ENCODE measurements at places on chromosomes 6 and 20. TPM values are rescaled to one million over a fixed set of nuclear protein-coding genes. Genes with fewer than 3 reads are reported as not detected.

FRK gene
- total RNA-seq: 0.31 TPM

PGC gene
- not detected for total RNA-seq

RAET1E gene
- total RNA-seq: not detected

WFDC10B gene
- not detected for total RNA-seq

ACTL10 gene
- total RNA-seq: 1.1 TPM

AVP gene
- total RNA-seq: not detected

ECT2L gene
- 0.31 TPM for total RNA-seq

ZNF318 gene
- total RNA-seq: 12.9 TPM

CCN2 gene
- 6.9 TPM for total RNA-seq

MUC21 gene
- not detected for total RNA-seq

DEFB110 gene
- not detected for total RNA-seq

PHACTR3 gene
- total RNA-seq: 42.1 TPM

CRYBG1 gene
- 0.31 TPM for total RNA-seq

SEL1L2 gene
- 0.62 TPM for total RNA-seq

C6orf15 gene
- total RNA-seq: not detected

NKX2-4 gene
- total RNA-seq: not detected

TMEM242 gene
- total RNA-seq: 11.1 TPM

RPP40 gene
- total RNA-seq: 14.0 TPM

PTPRT gene
- total RNA-seq: 17.8 TPM

CSE1L gene
- total RNA-seq: 173 TPM

LY6G6F gene
- not detected for total RNA-seq

IMPG1 gene
- total RNA-seq: not detected

SEC63 gene
- total RNA-seq: 56.8 TPM

TSBP1 gene
- not detected for total RNA-seq

MTFR2 gene
- total RNA-seq: 0.94 TPM

EMILIN3 gene
- total RNA-seq: 3.1 TPM

HAO1 gene
- total RNA-seq: not detected

Measured in occipital lobe (tissue), 3 donors.